Lower lobe of right lung (tissue), 2 donors: ENCODE measurements at places on chromosomes 7 and 10. TPM values are rescaled to one million over a fixed set of nuclear protein-coding genes. Genes with fewer than 3 reads are reported as not detected.

The GLRX3 gene
- 45.9 TPM for total RNA-seq

The CLCN1 gene
- not detected for total RNA-seq

DNA sequence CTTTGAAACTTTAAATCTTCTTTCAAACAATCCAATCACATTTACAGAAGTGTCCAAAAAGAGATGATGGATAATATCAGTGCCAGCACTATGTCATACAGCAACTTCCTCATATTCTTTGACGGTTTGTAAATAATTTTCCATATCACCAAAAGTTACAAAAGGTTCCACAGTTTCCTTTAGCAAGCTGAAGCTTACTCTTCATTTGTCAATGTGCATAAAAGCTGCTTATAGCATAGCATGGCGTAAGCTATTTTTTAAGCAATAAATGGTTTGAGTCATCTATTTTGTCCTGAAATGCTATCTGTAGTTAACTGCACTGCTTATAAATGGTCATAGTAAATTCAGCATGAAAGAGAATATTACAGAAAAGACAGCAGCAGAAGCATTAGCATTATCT is 95.1 kb downstream of the ETV1 start:
- no peak overlapping the region for H3K4me3 ChIP-seq
- H3K27me3 ChIP-seq: no peaks in the 10 kb centered on the region
- no peaks in the 10 kb centered on the region for H3K4me1 ChIP-seq
- no peaks in the 10 kb centered on the region for H3K36me3 ChIP-seq

- H3K27me3 ChIP-seq: peaks cover 27% of the 10 kb centered on the region
- peaks cover 3% of the 10 kb centered on the region for H3K4me1 ChIP-seq
- H3K27ac ChIP-seq: no peak overlapping the region
Observed at GRCh38 chr10:126392469-126392868, 4.2 kb upstream of the ADAM12 start.

DNA sequence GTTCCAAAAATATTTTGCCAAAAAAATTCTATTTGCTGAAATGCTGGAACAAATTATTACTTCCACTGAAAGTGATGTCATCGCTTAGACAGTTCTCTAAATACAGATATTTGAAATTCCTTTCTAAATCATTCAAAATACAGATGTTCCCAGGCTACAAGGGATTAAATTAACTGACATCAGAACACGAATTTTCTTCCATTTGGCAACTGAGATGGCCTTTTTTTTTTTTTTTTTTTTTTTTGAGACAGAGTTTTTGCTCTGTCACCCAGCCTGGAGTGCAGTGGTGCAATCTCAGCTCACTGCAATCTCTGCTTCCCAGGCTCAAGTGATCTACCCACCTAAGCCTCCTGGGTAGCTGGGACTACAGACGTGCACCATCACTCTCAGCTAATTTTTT is 57.0 kb downstream of the P4HA1 start:
- H3K27ac ChIP-seq: no peak overlapping the region
- DNase-seq: no peak
- no peaks in the 10 kb centered on the region for H3K27me3 ChIP-seq
- H3K4me3 ChIP-seq: no peak overlapping the region
- peaks cover 3% of the 10 kb centered on the region for H3K4me1 ChIP-seq

DNA sequence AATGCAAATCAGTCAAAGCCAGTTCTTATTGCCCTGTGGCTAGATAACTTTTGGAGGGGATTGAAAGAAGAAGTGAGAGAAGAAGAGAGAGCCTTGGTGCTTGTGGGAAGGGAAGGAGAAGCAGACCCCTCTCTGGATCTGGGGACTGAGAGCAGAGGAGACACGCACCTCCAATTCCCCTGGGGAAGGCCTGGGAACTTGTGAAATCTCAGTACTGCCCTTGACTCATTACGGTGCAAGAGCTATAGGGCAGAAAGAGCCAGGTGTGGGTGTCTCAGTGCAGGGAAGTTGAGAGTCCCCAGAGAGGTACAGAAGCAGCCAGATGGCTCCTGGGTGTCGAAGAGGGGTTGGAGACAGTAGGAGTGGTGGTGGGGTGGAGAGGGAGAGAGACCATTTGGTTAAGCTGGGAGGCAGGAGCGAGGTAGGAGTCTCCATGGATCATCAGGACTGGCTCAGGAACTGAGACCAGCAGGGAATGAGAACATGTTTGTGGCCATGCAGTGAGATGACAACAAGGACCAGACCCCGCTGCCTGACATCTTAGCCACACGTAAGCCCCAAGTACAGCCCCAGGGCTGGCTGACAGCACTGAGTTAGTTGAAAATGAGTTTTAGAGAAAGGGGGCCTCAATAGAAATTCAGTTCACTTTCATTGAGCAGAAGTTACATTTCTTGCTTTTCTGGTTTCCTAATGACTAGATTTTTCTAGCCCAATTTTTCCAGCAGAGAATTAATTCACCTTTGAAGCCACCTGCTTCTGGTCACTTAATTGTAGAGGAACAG is 238.2 kb downstream of the BUB3 start:
- H3K4me3 ChIP-seq: no peak overlapping the region
- H3K36me3 ChIP-seq: no peaks in the 10 kb centered on the region
- no peak for DNase-seq
- no peak overlapping the region for H3K27ac ChIP-seq

The KLF14 gene
- total RNA-seq: not detected

DNA sequence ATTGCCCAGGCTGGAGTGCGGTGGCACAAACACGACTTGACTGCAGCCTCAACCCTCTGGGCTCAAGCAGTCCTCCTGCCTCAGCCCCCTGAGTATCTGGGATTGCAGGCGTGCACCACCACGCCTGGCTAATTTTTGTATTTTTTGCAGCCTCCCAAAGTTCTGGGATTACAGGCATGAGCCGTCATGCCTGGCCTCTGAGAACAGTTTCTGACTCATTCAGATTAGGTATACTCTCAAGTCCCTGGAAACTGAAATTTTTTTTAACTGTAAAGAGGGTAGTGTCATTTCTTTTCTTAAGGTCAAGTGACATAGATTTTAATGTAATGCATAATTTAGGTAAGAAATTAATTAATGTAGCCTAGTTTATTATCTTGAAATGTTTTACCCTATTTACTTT is 104.7 kb downstream of the SEPTIN7 start:
- no peak overlapping the region for H3K4me3 ChIP-seq
- no peaks in the 10 kb centered on the region for H3K4me1 ChIP-seq
- H3K27ac ChIP-seq: no peak overlapping the region
- peaks cover 48% of the 10 kb centered on the region for H3K36me3 ChIP-seq
- no peaks in the 10 kb centered on the region for H3K27me3 ChIP-seq

- H3K36me3 ChIP-seq: no peaks in the 10 kb centered on the region
- no peaks in the 10 kb centered on the region for H3K4me1 ChIP-seq
- H3K27me3 ChIP-seq: no peaks in the 10 kb centered on the region
- H3K27ac ChIP-seq: no peak overlapping the region
Observed at GRCh38 chr7:51162724-51163329, 153.8 kb downstream of the COBL start.

The ZKSCAN1 gene
- 59.6 TPM for total RNA-seq

The FLNC gene
- total RNA-seq: 11.7 TPM

DNA sequence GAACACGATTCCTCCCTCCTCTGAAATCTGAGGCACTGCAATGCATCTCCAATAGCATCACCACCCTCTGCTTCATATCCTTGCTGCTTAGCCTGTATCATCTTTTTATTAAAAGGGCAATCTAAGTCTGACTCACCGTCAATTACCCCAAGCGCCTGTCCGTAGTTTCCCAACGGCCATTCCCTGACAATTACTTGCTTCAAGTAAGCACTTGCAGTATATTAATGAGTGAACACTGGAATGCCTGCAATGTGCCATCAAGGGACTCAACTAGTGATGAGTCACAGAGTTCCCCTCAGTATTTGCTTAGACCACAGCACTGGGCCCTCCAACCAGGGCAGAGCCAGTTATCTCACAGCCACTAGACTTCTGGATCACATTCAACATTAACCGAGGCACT is 19.5 kb upstream of the PPP1R3C start:
- H3K36me3 ChIP-seq: no peaks in the 10 kb centered on the region
- no peak overlapping the region for H3K4me3 ChIP-seq
- DNase-seq: no peak
- no peak overlapping the region for H3K27ac ChIP-seq
- no peaks in the 10 kb centered on the region for H3K4me1 ChIP-seq
- H3K27me3 ChIP-seq: no peaks in the 10 kb centered on the region

DNA sequence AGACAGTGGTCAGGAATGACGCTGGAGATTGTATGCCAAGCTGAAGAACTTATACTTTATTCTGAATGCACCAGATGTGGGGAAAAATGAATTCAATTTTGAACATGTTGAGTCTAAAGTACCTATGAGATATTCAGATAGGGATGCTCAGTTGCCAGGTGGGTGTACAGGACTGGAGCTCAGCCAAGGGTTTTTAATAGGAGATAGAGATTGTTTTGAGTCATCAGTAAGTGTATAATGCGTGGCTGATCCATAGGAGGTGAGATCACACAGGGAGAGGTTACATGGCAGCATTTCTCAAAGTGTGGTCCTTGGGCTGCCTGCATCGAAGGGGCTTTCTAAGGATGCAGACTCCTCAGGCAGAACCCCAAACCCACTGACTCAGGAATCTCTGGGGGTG is 6.8 kb upstream of the HIPK2 start:
- peaks cover 6% of the 10 kb centered on the region for H3K4me1 ChIP-seq
- no peak for DNase-seq
- H3K27me3 ChIP-seq: no peaks in the 10 kb centered on the region
- no peak overlapping the region for H3K27ac ChIP-seq

The PHTF2 gene
- total RNA-seq: 15.2 TPM

DNA sequence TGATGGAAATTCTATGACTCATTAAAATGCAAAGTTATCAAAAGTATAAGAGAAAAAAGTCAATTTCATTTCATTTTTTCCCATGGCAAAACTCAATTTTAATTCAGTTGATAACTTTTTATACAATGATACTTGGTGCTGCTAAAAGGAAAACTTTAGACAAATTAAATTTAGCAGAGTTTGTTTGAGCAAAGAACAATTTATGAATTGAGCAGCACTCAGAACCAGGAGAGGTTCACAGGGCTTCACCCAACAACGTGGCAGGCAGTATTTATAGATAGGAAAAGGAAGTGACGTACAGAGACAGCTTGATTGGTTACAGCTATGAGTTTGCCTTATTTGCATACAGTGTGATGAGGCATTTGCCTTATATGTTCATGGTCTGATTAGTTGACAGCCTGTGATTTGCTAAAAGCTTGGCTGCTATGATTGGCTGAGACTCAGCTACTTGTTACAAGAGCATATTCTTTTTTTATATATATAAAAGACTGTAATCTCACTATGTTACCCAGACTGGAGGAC is 157.2 kb upstream of the CELF2 start:
- no peak overlapping the region for H3K4me3 ChIP-seq
- no peak overlapping the region for H3K27ac ChIP-seq
- no peaks in the 10 kb centered on the region for H3K36me3 ChIP-seq
- no peaks in the 10 kb centered on the region for H3K27me3 ChIP-seq
- no peaks in the 10 kb centered on the region for H3K4me1 ChIP-seq
- DNase-seq: no peak

GRCh38 chr7:101399759-101400158 is 37.1 kb downstream of the COL26A1 start:
- H3K4me1 ChIP-seq: no peaks in the 10 kb centered on the region
- peaks cover 11% of the 10 kb centered on the region for H3K27me3 ChIP-seq
- no peak for DNase-seq
- H3K36me3 ChIP-seq: no peaks in the 10 kb centered on the region
- H3K27ac ChIP-seq: no peak overlapping the region
- H3K4me3 ChIP-seq: no peak overlapping the region

The TM9SF3 gene
- total RNA-seq: 112 TPM

DNA sequence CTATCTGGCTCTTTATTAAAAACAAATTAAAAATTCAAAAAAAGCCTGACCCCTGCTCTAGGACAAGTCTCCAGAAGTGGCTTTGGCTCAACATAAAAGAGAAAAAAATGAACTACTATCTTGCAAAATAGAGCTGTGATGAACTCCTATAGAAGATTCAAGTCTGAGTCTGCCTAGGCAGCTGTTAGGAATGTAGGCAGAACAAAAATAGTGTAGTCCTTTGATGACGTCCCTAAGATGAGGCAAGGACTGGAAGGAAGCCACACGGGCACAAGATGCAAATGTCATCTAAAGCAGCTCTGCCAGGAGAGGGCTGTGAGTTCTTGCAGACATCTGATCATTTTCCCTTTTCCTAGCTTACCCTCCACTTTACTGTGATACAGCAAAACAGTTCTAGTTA is 20.5 kb downstream of the ASNS start:
- H3K27me3 ChIP-seq: no peaks in the 10 kb centered on the region
- H3K36me3 ChIP-seq: peaks cover 51% of the 10 kb centered on the region
- no peak overlapping the region for H3K4me3 ChIP-seq

The RBM20 gene
- 1.0 TPM for total RNA-seq

The DRGX gene
- total RNA-seq: not detected

DNA sequence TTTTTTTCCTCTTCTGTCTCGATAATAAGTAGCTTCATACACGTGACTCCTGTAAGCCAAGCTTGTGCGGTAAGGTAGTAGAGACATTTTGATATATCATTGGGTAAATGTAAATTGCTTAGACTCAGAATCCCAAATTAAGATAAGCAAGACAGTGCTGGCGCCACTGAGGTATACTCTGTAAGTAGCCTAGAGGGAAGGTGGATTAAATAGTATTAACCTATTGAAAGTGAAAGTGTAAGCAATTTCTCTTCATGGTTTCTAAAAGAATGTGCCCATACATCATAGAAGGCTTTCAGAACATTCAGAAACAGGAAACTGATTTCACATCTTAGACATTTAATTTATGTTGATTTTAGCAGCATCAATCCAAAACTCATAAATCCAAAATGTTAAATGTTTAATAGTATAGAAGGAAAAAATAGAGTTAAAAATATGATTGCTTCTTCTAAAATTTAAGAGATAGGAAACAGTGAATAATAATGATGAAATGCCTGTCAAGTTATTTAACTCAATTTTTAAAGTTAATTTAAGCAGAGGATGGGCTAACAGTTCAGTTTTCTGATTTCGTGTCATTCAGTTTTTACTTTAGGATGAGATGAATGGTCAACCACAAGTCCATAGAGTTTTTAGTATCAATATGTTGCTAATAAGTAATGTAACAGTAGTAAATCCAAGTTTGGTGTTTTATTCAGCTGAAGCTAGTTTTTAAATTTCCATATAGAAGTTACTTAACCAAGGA is 36.8 kb downstream of the LRRC72 start:
- H3K27ac ChIP-seq: no peak overlapping the region
- H3K4me3 ChIP-seq: peak overlapping the region; percentile 7
- no peaks in the 10 kb centered on the region for H3K4me1 ChIP-seq
- H3K36me3 ChIP-seq: no peaks in the 10 kb centered on the region

DNA sequence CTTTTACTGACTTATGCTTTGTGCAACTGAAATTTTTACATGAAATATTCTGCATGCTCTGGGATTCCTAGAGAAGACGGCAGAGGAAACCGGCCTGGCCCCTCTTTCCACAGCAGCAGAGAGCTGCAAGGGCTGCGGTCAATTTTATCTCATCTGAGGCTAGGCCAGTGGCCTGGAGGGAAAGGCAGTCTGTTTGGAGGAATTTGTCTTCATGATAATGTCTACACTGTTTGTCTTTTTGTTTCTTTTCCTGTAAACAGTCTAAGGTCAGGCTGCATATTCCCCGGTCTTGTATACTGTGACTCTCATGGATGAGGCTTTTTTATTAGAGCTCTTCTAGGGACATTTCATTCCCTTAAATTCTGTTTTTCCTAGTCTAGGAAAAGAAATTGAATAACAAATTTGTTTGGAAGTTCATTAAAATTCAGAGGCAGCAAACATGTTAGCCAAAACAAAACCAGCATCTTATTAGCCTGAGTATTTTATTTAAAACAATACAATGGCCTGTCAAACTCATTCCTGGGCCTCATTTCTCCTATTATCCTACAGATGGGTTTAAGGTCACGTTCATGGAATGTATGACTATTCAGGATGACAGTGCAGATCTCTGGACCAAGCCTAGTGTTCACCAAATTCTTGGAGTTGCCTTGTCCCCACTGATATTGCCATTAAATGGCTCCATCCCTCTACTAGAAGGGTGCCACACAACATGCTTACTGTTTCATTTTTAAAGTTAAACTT is 26.4 kb downstream of the LAMB4 start:
- H3K27me3 ChIP-seq: no peaks in the 10 kb centered on the region
- DNase-seq: no peak
- no peaks in the 10 kb centered on the region for H3K36me3 ChIP-seq
- H3K27ac ChIP-seq: no peak overlapping the region
- no peak overlapping the region for H3K4me3 ChIP-seq
- H3K4me1 ChIP-seq: no peaks in the 10 kb centered on the region
